ENCODE measurements at places on chromosomes 5 and 9.

GRCh38 chr5:68126886-68127285 is 88.7 kb upstream of the PIK3R1 start:
- no peak for DNase-seq

- DNase-seq = no peak
These were observed 5.6 kb upstream of the ARL15 start for GRCh38 chr5:54315736-54316528.

- DNase-seq = no peak
These were observed 101.0 kb upstream of the PIK3R1 start for GRCh38 chr5:68114378-68115040.

DNA sequence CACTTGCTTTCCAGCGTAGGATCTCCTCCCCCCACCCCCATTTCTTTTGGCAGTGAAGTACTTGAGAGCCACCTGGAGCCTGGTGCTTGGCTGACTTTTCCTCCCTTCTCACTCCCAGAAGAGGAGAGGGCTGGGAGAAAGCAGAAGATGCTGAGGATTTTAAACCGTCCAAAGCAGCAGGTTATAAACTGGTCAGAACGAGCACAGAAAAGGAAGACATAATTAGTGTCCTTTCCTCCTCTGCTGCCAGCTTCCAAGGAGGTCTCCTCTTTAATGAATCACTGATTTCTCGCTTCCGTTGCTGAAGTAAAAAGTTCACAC is 563 bp upstream of the FGF10 start:
- no peak for DNase-seq

DNA sequence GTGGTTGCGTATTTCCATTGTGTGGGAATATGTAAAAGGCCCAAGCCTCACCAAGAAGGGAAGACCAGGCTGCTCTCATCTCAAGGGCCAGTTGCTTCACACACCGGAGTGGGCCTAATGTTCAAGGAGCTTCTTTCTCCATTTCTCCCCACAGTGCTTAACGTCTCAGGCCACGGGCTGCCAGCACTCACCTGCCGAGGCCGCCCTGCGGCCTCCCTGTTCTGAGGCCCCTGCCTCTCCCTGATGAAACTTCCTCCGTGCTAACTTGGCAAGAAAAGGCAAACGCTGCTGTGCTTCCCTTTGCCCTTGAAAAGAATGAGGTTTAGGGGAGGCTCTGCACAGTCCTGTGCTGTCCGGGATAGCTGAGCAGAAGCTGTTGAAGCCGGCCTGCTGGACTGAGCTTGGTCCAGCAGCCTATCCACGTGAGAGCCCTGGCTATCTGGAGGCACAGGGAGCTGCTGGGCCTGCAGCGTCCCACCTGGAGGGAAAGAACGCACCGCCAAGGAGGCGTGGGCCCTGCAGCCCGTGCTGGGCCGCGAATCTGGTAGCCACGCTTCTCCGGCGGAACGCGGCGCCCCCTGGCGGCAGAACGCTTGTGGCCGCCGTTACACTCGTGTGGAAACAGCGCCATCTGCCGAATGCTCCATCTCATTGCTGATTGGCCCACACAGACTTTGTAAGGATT is 73.5 kb upstream of the PRSS3 start:
- no peak for DNase-seq

DNA sequence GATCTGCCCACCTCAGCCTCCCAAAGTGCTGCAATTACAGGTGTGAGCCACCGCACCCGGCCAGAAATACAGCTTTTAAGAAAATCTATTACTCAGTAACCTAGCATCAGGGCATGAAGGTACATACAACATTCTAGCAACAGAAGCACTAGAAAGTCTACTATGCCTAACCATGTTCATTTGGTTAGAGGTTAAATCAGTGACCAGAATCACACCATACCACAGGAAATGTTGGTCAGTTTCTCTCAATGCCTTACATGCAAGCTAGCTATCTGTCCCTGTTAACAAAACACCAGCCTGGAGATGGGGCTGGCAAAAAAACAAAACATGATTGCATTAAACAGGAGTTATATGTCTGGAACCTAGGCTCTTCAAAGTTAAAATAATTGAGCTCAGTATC is 104.1 kb downstream of the STRBP start:
- no peak for DNase-seq

DNA sequence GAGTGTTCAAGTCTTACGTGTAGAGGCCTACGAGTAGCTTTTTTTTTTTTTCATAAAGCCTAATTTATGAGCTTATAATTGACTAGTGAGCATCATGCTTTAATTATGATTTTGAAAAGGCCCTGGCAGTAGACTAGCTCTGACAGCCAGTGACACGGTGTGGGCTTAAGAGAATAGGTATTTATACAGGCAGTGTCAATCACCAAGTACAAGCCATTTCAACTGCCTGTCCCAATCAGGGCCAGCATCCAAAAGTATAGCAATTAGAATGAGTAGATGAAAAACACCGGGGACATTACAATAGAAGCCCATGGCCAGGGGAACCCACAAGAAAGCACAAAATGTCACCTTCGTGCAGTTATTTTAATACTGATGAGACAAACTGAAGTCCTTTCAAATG is 552.8 kb downstream of the CAAP1 start:
- DNase-seq = no peak

DNA sequence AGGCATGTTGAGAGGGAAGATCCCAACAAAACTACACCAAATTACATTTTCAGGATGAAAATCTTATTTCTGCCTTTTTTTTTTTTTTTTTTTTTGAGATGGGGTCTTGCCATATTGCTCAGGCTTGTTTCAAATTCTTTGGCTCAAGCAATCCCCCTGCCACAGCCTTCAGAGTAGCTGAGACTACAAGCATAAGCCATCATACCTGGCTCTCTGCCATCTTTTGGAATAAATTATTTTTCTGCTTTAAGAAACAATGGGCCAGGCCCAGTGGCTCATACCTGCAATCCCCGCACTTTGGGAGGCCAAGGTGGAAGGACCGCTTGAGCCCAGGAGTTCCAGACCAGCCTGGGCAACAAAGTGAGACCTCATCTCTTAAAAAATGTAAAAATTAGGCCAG is 14.3 kb downstream of the AFF4 start:
- no peak for DNase-seq

GRCh38 chr5:42641336-42642005 is 115.1 kb upstream of the CCDC152 start:
- DNase-seq = no peak

GRCh38 chr5:95530416-95530815 is 24.4 kb downstream of the SKIC3 start:
- DNase-seq = no peak

GRCh38 chr5:120457839-120458507 is 6.1 kb upstream of the PRR16 start:
- DNase-seq = no peak

DNA sequence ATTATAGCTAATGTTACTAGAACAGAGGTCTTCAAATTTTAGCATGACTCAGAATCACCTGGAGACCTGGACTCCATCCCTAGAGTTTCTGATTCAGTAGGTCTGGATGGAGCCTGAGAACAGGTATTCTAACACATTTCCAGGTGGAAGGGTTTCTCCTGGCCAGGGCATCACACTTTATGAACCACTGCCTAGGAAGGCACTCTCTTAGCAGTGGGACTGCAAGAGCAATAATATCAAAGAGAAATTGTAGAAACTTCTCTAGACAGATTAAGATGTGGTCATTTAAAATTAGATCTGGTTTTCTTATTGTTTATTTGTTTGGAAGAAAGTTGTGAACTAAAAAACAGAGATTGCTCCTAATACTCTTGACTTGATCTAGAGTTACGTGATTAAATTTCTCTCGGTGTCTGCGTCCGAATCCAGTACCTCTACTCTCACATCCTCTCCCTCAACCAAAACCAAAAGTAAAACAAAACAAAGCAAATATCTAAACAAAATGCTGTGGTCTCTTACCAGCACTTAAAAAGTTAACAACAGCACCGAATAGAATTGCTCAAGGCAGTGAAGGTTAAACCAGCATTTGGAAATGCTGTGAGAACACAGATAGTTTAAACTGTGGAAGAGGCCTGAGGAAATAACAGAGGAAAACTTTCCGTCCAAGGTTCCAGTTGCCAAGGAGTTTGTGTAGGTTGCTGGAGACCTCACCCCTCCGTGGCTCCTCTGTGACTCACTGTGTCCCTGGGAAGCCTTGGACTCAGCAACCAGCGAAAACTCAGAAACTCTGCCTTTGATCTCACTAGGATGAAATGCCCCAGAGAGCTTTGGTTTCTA is 193.4 kb downstream of the ARRDC3 start:
- no peak for DNase-seq

DNA sequence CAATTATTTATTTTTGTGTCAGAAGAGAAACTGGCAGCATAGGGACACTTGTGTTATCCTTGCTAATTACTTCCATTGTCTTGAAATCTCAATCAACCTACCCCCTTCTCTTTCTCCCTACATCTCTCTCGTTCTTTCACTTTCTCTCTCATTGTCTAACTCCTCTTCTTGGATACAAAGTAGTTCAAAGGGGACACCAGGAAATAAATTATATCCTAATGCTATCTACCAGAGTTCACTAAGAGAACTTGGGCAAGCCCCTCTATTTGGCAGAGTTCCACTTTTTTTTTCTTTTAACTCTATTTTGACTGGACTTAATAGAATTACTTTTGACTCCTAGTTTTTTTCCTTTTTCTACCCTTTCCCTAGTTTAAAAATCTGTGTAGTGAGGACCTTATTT is 102.2 kb downstream of the MEF2C start:
- no peak for DNase-seq

DNA sequence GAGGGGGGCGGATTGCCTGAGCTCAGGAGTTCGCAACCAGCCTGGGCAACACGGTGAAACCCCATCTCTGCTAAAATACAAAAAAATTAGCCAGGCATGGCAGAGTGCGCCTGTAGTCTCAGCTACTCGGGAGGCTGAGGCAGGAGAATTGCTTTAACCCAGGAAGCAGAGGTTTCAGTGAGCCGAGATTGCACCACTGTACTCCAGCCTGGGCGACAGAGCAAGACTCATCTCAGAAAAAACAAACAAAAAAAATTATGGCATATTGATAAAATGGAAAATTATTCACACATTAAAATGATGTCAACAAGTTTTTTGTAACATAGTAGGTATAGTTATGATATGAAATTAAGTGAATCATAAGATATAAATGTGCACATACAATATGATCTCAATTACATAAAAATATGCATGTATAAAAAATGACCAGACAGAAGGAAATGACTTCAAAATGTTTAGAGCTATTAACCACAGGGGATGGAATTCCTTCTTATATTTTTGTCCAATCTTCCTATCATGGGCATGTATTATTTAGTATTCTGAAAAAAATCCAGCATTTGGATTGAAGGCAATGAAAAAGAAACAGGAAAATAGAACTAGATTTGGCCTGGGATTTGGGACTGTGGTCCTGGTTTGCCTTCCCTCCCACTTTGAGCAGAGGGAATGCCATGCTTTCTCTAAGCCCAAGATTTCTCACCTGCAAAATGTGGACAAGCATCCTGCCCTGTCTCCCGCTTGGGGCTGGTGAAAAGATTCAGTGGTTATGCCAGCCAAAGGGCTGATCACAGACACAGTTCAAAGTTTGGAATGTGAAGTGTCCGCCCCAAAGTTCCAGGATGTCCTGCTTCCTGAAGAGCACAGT is 19.5 kb downstream of the SPAAR start:
- DNase-seq = no peak

Measured in cortex of kidney (tissue), 1 donor.